ENCODE measurements at places on chromosomes 3 and 15. TPM values are rescaled to one million over a fixed set of nuclear protein-coding genes. Genes with fewer than 3 reads are reported as not detected.

DNA sequence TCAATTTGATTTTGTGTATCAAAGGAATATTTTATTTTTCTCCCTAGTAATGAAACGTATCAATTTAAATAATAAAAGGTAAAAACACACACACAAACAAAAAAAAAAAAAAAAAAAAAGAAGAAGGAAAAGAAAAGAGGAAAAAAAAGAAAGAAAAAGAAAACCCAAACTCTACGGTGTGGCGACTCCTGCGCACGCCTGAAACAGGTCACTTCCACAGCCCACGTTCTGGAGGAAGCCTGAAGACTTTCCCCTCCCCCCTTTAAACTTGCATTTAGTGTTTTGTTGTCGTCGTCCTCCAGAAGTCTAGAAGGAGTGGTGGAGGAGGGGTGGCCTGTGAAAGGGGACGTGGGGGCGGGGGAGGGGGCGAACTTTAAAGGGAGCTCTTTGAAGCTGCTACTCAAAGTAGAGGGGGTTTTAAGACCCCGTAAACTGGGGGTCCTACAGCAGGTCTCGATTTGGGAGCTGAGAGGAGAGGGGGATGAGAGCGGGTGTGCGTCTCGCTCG is 2.3 kb upstream of the TLE3 start:
- no peaks in the 10 kb centered on the region for H3K27me3 ChIP-seq
- H3K27ac ChIP-seq: peak overlapping the region; percentile 41
- H3K4me1 ChIP-seq: peaks cover 38% of the 10 kb centered on the region
- peak overlapping the region; percentile 86 for H3K4me3 ChIP-seq

GRCh38 chr3:31185062-31185357 is 290.5 kb upstream of the GADL1 start:
- no peak for DNase-seq
- H3K4me1 ChIP-seq: no peaks in the 10 kb centered on the region
- no peaks in the 10 kb centered on the region for H3K36me3 ChIP-seq
- H3K27me3 ChIP-seq: no peaks in the 10 kb centered on the region

DNA sequence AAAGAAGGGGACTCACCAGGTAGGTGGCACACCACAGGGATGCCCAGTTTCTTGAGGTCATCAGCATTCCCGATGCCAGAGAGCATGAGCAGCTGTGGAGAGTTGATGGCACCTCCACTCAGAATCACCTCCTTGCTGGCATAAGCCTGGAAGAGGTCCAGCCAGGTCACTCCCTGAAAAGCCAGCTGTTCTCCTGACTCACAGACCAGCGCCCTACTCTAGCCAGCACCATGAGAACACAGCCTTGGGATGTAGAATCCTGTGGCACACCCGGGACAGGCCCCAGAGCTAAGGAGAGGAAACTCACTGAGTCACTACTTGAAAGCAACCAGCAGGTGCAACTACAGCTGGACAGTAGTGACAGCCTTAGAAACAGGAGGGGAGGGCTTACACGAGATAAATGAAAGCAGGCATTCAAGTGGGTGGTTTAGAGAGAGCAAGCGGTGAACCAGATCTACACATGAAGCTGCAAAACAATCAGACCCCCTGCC is 24.5 kb downstream of the CHDH start:
- H3K4me3 ChIP-seq: no peak overlapping the region
- no peak overlapping the region for H3K27ac ChIP-seq
- H3K27me3 ChIP-seq: no peaks in the 10 kb centered on the region

DNA sequence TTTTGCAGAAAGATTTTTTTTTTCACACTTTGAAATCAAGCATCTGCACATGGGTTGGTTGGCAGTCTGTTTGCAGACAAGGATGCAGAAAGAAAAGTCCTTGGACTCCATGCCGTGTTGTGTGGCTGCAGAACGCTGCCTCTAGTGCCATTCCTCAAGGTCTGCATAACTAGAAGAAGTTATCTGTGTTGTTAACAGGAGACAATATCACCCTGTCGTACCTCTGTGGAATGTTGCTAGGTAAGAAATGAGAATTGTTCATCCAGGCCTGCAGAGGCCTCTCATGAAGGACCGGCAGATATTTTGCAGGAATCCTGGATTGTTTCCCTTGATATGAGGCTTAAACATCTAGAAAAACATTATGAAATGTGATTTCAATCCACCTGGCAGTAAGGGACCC is 58.5 kb upstream of the PPARG start:
- H3K4me3 ChIP-seq: no peak overlapping the region
- no peak overlapping the region for H3K27ac ChIP-seq
- no peak for DNase-seq
- H3K27me3 ChIP-seq: no peaks in the 10 kb centered on the region
- H3K4me1 ChIP-seq: no peaks in the 10 kb centered on the region

DNA sequence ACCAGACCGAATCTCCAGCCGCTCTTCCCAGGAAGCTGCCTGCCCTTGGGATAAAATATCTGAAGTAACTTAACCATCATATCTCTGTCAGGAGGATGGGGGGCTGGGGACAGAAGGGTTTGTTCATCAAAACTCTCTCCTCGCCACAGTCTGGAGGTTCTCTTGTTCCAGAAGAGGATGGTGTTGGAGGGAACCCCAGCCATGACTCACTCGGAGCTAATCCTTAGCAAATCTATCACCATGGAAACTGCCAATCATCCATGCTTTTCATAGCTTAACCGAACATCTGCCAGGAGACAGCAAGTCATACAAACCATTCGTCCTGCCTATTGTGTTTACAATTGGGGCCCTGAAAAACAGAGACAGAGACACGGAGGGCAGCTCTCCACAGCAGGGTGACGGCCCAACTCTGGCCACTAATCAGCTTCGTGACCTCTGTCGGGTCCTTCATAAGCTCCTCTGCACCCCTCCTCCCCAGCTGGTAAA is 73.8 kb upstream of the HEG1 start:
- peaks cover 16% of the 10 kb centered on the region for H3K4me1 ChIP-seq
- no peaks in the 10 kb centered on the region for H3K27me3 ChIP-seq
- no peak overlapping the region for H3K27ac ChIP-seq
- H3K36me3 ChIP-seq: no peaks in the 10 kb centered on the region

DNA sequence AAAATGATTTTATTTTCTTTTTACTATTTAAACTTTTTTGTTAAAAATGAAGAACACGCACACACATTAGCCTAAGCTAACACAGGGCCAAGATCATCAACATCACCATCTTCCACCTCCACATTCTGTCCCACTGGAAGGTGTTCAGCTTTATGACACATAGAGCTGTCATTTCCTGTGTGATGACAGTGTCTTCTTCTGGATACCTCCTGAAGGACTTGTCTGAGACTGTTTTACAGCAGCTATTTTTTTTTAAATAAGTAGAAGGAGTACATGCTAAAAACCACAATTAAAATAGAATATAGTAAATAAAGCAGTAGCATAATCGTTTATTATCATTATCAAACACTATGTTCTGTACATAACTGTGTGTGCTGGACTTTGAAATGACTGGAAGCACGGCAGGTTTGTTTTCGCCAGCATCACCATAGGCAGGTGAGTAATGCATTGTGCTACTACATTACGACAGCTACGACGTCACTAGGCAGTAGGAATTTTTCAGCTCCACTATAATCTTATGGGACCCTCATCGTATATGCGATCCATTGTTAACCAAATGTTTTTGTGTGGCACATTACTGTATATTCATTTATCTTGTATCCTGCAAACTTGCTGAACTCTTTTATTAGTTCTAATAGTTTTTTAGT is 72.8 kb downstream of the KLF15 start:
- no peak overlapping the region for H3K4me3 ChIP-seq
- H3K4me1 ChIP-seq: no peaks in the 10 kb centered on the region
- no peaks in the 10 kb centered on the region for H3K36me3 ChIP-seq
- DNase-seq: no peak
- no peak overlapping the region for H3K27ac ChIP-seq

DNA sequence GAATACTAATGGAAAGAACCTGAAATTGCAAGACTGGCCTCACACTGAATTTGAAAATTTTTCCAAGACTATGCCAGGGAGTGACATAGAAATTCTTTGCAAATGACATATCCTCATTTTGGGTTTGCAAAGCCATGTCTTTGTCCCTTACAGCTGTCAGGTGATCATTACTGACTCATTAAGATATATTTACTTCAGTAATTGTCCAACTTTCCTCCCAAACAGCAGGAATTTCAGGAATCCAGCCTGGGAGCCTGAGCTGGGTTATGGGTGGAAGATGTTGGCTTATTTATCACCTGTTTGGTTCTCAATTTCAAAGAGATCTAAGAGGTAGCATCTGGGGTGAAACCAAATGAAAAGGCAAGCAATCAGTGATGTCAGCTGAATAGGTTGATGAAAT is 111.6 kb upstream of the ACP3 start:
- no peaks in the 10 kb centered on the region for H3K27me3 ChIP-seq
- H3K4me1 ChIP-seq: no peaks in the 10 kb centered on the region
- DNase-seq: no peak
- no peak overlapping the region for H3K4me3 ChIP-seq

Gene CERS3
- not detected for polyA plus RNA-seq

Gene CHST2
- 6.2 TPM for polyA plus RNA-seq

Gene CX3CR1
- 98.7 TPM for polyA plus RNA-seq

Gene WWTR1
- 0.60 TPM for polyA plus RNA-seq

Gene CASR
- polyA plus RNA-seq: not detected

Gene IMPG2
- polyA plus RNA-seq: not detected

Gene GRM7
- polyA plus RNA-seq: not detected

Gene REC114
- polyA plus RNA-seq: not detected
